ENCODE measurements at places on chromosomes 7 and 10.

- no peak for DNase-seq
Measured at GRCh38 chr7:55261386-55261770, 103.8 kb upstream of the LANCL2 start.

- DNase-seq, result no peak
Measured at GRCh38 chr10:124560377-124561105, 98.9 kb downstream of the LHPP start.

DNA sequence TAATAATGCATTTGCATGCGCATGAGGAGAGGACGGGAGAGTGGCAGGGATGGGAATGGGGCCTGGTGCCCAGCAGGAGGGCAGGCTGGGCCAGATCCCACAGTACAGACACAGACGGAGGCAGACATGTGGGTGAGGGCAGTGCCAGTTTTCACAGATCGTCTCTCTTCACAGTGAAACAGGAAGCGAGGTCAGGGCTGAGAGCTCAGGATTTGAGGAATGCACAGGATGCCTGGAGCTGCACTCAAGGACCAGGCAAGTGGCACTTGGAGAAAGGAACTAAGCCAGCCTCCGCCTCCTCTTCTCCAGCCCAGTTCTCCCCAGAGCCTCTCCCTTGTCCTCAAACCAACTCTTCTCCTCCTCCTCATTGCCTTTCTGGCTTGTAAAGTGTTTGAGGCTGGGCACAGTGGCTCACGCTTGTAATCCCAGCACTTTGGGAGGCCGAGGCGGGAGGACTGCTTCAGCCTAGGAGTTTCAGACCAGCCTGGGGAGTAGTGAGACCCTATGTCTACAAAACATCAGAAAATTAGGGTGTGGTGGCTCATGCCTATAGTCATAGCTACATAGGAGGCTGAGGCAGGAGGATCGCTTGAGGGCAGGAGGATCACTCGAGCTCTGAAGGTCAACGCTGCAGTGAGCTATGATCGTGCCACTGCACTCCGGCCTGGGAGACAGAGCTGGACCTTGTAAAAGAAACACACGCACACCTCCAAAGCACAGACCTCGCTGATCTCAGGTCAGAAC, 115.2 kb downstream of the HIP1 start:
- DNase-seq, result peak; percentile 41

- no peak for DNase-seq
Measured at GRCh38 chr7:139595806-139596205, 72.3 kb downstream of the CLEC2L start.

GRCh38 chr7:108662783-108663362, 93.2 kb downstream of the DNAJB9 start:
- DNase-seq, result no peak

DNA sequence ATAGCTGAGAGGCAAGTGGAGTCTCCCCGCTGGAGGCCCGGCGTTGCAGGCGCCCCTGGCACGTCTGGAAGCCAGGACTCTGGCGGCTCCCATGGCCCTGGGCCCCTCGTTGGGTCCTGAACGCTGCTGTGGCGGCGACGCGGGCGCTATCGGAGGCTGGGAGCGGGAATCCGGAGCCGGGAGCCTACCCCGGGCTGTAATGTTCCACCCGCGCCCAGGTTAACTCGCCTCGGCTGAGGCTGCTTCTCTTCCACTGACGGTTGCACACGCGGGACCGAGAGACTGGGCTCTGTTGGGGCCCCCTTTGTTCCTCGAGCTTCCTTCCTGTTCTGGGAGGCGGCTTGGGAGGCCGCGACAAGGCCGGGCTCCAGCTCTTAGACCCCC, 1.3 kb upstream of the HOXA5 start:
- DNase-seq, result no peak

GRCh38 chr7:75957021-75957736, 37.2 kb downstream of the TMEM120A start:
- DNase-seq, result no peak

DNA sequence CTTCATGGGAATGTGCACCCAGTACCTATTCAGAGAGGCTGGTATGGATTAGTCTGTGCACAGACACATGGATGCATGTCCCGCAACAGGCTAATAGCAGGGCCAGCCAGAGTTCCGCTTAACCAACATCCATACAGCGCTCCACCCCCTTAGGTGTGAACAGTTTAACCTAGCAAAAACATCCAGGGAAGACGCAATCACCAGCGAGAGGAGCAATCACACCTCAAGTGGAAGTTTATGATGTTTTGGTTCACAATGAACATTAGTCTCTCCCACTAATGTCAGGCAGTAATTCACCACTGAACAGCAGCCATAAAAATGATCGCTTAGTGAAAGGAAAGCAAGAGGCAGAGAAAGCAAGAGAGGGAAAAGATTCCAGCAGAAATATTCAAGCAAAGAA, 91.1 kb downstream of the PLXNA4 start:
- peak; percentile 13 for DNase-seq

DNA sequence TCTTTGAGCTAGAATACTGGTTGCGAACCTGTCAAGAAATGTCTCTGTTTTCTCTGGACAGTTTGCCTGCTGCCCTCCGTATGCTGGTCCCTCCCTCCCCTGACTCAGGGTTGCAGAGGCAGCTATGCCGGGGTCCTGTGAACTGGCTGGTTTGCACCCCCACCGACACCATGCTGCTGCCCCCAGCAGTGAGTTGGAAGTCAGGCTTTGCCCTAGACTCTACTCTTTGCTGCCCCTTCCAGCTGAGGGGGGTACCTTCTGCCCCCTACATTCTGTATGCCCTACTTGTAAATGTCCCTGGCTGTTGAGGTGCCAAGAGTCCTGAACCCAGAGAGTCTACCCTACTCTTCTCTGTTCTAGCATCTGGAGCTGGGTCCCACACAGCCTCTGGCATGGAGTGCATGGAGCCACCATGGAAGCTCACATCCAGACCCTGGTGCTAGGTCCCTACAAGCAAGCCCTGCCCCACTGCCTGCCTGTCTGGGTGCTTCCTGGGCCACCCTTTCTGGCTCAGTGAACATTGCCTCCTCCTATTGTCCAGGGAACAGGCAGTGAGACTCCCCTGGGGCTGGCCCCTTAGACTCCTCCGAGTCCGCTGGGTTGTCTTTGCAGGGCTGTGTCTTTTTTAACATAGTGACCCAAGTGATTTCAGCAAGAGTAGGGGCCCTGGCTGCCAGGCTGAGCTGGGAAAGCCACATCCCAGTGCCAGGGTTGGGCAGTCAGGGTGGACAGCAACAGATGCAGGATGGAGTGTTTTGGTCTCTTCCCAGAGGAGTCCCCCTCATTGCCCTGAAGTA, 138.9 kb downstream of the ADCY1 start:
- no peak for DNase-seq

- no peak for DNase-seq
Measured at GRCh38 chr7:42939457-42940240, 7.5 kb downstream of the MRPL32 start.

GRCh38 chr10:98599032-98599610, 152.4 kb upstream of the HPS1 start:
- DNase-seq, result no peak

DNA sequence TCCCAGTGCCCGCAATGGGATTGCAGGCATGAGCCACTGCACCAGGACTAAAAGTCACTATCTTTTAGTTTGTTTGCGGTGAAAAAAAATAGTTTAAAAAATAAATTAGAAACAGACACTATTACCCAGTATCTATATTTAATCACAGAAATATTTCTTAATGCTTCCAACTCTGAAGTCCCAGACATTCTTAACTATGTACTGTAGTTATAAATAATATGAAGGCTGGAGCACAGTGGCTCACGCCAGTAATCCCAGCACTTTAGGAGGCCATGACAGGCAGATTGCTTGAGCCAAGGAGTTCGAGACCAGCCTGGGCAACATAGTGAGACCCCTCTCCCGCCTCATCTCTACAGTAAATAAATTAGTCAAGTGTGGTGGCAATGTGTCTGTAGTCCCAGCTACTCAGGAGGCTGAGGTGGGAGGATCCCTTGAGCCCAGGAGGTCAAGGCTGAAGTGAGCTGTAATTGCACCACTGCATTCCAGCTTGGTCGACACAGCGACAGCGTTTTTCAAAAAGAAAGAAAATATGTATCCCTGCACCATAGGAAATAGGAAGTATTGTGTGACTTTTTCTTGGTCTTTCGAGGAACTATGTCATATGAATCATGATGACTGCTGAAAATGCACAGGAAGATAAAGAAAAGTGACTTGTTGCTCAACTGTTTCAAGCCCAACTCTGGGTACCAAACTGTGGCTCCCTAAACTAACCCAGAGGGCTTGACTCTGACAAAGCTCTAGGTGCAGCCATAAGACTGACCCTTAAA, 74.9 kb upstream of the STEAP1B start:
- no peak for DNase-seq

- no peak for DNase-seq
Measured at GRCh38 chr10:55509168-55509567, 708.1 kb upstream of the PCDH15 start.

- DNase-seq, result no peak
Measured at GRCh38 chr10:86968271-86968993, at the start of gene ADIRF. Gene ADIRF, plus strand, starts transcription at chr10:86968482. Its CDS starts 63 bp downstream, at chr10:86968545.

GRCh38 chr7:84950836-84951235, 236.0 kb downstream of the SEMA3D start:
- DNase-seq, result no peak

- no peak for DNase-seq
Measured at GRCh38 chr7:140639366-140640053, 1.1 kb downstream of the DENND2A start.

- no peak for DNase-seq
Measured at GRCh38 chr10:107379601-107380000, 215.1 kb upstream of the SORCS1 start.

GRCh38 chr7:3272691-3273141, 28.3 kb upstream of the SDK1 start:
- DNase-seq, result peak; percentile 60

GRCh38 chr10:110783509-110784107, 88.1 kb upstream of the PDCD4 start:
- no peak for DNase-seq

GRCh38 chr10:124366343-124366742, 52.4 kb downstream of the OAT start:
- DNase-seq, result no peak

- DNase-seq, result no peak
Measured at GRCh38 chr10:132884691-132885271, 57.6 kb downstream of the CFAP46 start.

- no peak for DNase-seq
Measured at GRCh38 chr10:62048919-62049623, 147.6 kb downstream of the ARID5B start.

DNA sequence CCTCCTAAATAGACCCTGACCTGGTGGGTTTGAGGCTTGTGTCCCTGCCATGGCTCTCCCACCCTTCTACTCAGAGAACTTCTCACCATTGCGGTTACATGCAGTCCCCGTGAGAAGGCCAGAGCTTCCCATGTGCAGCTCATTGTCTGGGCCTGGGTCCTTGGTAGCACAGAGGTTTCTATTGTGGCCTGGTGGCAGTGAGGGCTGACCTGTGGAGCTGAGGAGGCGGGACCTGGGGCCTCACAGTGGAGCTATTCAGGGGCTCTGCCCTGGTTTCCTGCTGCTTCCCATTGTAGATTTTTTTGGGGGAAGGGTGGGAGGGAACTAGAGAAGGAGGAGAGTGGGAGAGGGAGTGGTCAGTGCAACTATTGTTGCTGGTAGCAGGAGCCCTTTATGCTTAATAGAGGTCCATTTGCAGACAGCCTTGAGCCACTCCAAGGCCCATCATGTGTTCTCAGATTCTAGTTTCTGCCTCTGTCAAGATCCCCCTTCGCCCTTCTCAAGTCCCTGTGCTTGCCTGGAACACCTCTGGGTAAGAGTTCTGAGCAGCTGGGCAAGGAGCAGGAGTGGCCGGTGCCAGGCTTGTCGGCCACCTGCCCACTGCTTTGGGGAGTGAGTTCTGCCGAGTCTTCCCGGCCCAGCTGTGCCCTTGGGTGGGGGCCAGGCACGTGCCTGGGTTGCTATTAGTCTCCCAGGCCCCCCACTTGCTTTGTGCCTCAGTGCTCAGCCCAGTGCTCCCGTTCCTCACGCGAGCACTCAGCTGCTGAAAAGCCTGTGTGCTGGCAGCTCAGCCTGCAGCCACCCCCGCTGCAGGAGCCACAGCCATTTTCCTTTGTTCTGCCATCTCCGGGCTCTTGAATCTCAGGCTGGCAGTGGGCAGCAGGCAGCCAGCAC, 10.7 kb downstream of the TSPAN14 start:
- peak; percentile 50 for DNase-seq

- DNase-seq, result no peak
Measured at GRCh38 chr10:133391249-133391635, 2.7 kb upstream of the MTG1 start.

DNA sequence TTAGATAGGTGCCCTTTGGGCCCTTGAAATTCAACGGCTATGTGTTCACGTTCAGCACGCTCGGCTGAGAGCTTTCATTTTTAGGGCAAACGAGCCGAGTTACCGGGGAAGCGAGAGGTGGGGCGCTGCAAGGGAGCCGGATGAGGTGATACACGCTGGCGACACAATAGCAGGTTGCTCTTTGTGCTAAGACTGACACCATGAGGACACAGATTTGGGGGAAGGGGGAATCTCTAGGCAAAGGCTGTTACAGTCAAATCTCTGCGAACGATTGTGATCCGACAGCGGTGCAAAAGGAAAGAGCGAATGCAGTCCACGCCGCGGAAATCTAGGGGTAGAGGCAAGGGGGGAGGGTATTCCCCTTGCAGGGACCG, 667 bp downstream of the KLLN start:
- DNase-seq, result peak; percentile 56
